ENCODE measurements at places on chromosomes 11 and 22.

- no peak for DNase-seq
Observed at GRCh38 chr11:92269841-92270240, 45.2 kb downstream of the FAT3 start.

DNA sequence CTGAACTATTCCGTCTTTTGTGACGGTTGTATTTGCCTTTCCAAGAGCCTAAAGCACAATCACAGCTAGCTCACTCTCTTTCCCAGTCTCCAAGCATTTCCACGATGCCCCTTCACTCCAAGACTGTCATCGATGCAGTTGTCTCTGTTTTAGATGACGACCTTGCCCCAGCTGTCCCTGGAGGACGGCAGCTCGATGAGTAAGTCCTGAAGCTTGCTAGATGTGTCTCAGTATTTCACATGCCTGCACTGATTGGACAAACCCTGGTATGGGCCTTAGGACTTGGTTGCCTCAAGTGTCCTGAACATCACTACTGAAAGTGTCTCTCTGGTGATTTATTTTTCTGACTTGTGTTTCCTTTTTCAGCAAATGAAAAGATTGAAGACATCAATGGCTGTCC, 129.9 kb downstream of the NAV2 start:
- no peak for DNase-seq

GRCh38 chr11:134393638-134394037, 18.4 kb downstream of the B3GAT1 start:
- DNase-seq, result no peak

- DNase-seq, result no peak
Observed at GRCh38 chr11:75430714-75431532, 2.1 kb downstream of the KLHL35 start.

DNA sequence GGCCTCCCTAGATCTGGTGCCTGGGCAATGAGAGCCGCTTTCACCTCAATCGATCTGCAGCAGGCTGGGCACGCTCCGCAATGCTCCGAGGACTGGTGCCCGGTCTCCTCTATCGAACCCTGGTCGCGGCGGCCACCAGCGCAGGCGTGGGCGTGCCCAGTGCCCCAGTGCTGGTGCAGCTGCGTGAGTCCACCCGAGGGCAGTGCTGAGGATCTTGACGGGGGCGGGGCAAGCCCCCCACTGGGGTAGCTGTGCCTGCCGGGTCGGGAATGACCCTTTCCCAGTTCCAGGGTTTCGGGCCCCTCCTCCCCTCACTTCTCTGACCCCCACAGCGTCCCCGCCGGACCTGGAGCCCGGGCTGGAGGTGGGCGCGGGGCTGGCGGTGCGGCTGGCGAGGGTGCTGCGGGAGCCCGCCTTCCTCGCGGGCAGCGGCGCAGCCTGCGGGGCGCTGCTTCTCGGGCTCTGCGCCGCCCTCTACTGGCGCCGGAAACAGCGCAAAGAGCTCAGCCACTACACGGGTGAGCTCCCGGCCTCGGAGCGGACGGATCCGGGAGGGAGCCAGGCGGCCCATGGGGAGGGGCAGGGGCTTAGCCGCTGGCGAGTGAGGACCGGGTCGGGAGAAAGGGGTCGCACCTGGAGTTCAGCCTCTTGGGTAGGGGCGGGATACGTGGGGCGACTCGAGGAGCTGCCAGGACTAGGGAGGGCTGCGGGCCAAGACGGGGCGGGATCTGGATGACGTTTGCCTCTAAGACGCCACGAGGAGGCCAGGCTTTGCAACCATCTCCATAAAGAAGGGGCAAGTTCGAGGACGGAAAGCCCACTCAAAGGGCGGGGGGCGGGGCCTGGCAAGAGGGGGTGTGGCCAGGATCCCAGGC, 10.9 kb downstream of the ROBO3 start:
- peak; percentile 41 for DNase-seq

GRCh38 chr11:16917941-16918340, 96.3 kb downstream of the PLEKHA7 start:
- DNase-seq, result no peak

GRCh38 chr11:10752486-10752885, 1.4 kb downstream of the CTR9 start:
- DNase-seq, result no peak
